Stimulated activated CD4-positive, alpha-beta T cell treated with anti-CD3 and anti-CD28 coated beads, TNF-alpha, amount 100 ng/mL, for 24 hours (primary cell): ENCODE measurements at places on chromosomes 4 and X.

- DNase-seq, result no peak
These were observed 34.5 kb downstream of the WDFY3 start for GRCh38 chr4:84931961-84932360.

- DNase-seq, result no peak
These were observed 20.1 kb upstream of the SMIM14 start for GRCh38 chr4:39658756-39659155.

DNA sequence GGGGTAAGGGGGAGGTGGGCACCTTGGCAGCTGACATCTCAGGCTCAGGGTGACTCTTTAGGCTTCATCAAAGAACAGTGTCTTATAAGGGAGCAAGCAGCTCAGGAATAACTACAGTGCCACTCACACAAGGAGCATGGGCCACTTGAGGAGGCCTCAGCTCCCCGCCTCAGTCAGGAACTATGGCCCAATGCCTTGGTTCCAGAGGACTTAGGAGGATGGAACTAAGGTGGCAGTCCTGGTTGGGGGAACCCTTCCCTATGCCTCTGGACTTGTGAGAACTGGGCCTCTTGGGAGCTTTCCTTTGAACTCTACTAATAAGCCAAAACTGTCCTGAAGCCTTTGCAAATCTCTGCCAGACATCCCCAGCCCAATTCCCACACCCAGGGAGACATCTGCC lies 160.6 kb downstream of the EFNB1 start:
- no peak for DNase-seq

- no peak for DNase-seq
These were observed 123.0 kb upstream of the AP1S2 start for GRCh38 chrX:15977644-15978043.

GRCh38 chrX:113728937-113729336 lies 854.9 kb upstream of the HTR2C start:
- no peak for DNase-seq

DNA sequence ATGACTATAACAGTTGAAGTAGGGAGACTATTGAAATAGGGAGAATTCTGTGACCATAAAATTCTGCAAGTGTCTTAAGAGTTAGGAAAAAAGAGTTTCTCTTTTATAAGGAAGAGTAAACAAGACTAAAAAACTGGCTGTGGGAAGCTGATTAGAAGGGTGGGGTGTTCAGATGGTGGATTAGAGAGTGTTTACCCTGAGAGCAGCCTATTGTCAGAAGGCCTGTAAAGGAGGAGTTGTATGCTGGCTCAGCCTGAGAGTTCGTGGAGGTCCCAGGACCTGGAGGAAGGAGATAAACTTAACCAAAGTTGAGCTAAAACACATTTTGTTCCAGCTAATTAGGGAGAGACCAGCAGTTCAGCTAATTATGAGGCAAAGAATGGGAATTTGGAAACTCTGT lies 629.7 kb downstream of the PCDH7 start:
- DNase-seq, result no peak
